Fibroblast of pulmonary artery (primary cell): ENCODE measurements at places on chromosomes 3 and 15.

GRCh38 chr3:55127565-55127964 lies 199.7 kb upstream of the LRTM1 start:
- no peak for DNase-seq

- DNase-seq, result no peak
These were observed 111.5 kb downstream of the ZNF609 start for GRCh38 chr15:64571857-64572291.

DNA sequence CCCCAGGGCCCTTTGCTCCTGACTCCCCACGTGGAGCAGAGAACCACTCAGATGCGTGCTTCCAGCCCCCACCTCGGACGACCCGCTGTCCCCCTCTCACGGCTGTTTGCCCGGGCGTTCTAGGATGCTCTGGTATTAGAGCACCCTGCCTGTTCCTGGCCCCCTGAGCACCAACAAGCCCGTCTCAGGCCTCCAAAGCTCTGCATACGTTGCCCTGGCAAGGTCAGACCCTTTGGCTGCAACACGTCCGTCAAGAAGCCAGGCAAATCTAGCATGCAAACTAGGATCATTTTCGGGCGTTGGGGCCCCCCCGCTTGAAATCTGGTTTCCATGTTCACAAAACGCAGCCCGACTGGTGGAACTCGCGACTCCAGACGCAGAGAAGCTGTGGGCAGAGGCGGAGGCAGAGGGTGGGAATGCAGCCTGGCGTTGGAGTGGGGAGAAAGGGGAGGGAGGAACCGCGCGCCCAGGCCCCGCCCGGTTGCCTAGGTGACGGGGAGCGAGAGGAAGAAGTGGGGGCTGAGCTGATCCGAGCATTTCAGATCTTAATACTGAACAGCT lies 86.2 kb upstream of the PIAS1 start:
- peak; percentile 61 for DNase-seq

GRCh38 chr3:39202094-39202493 lies 9.7 kb upstream of the XIRP1 start:
- DNase-seq, result peak; percentile 14
